ENCODE measurements at places on chromosomes 5 and 9. TPM values are rescaled to one million over a fixed set of nuclear protein-coding genes. Genes with fewer than 3 reads are reported as not detected.

The DND1 gene
- not detected for total RNA-seq

The ATP10B gene
- total RNA-seq, result not detected

DNA sequence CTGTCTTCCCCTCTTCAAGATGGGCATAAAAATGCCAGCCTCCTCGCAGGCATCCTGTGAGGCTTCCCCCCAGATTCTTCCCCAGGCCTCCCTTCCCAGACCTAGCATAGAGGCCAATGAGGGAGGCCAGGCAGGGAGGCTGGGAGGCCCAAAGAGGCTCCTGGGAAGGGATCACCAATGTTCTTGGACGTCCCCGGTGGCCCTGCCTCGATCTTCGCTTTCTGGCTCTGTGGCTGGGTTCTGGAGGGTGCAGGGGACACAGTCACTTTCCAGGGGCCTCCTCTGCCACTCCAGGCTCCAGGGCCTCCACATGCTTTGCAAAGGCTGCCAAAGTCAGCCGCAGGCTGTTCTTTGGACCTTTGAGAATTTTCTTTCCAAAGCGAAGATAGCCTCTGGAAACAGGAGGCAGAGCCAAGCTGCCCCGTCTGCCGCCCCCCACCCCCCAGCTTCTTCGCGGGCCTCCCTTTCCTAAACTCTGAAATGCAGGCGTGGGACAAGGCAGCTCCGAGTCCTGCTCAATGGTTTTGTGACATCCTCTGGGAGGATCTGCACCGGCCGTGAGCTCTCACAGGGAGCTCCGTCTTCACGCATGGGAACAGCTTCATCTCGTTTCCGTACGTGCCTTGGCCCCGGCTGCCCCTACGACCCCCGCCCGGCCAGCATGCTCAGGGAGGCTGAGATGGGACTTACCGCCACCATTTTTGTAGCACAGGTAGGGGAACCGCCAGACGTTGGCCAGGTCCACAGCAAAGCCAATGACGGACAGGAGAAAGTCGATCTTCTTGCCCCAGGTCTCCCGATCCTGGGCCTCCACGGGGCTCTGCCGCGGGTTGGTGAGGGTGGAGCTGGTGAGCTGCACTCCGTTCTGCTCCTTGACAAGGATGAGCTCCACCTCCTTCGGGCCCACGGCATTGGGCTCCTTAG lies 2.8 kb downstream of the SLC6A3 start:
- DNase-seq, result no peak

GRCh38 chr5:132776131-132776937 lies 705 bp downstream of the SEPTIN8 start:
- DNase-seq, result peak; percentile 43

The ASPN gene
- not detected for total RNA-seq

The PFN3 gene
- total RNA-seq, result not detected

- DNase-seq, result no peak
Observed at GRCh38 chr5:77427998-77428397, 64.1 kb downstream of the WDR41 start.

The MLANA gene
- total RNA-seq, result not detected

- no peak for DNase-seq
Observed at GRCh38 chr9:105993921-105994715, 299.8 kb downstream of the TMEM38B start.

DNA sequence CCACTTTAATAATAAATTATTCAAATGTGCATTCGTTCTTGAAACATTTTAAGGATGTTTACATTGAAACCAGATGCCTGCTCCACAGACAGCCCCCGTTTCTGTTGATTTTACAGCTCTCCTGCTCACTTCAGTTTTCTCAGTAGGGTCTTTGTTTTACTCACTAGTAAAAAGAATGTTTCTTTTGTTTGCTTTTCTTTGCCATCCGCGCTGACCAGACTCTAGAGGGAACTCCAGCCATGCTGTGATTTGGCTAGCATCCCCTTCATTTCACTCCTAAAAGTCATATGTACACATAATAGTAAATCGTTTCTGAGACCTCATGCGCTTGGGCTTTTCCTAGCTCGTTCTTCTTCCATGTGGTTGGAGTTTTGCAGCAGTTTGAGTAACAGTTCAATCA lies 28.7 kb upstream of the PALM2AKAP2 start:
- no peak for DNase-seq

The ZNF879 gene
- 0.87 TPM for total RNA-seq

GRCh38 chr9:37920471-37921167 lies 16.7 kb upstream of the SLC25A51 start:
- DNase-seq, result no peak

- no peak for DNase-seq
Observed at GRCh38 chr5:95304711-95305110, 19.8 kb upstream of the MCTP1 start.

Measured in Caki2 (cell line).